ENCODE measurements at places on chromosomes 6 and 20. TPM values are rescaled to one million over a fixed set of nuclear protein-coding genes. Genes with fewer than 3 reads are reported as not detected.

The CPNE5 gene
- 3.0 TPM for total RNA-seq

The APMAP gene
- 45.3 TPM for total RNA-seq

The GJA10 gene
- total RNA-seq = not detected

The EFCAB8 gene
- not detected for total RNA-seq

The TP53TG5 gene
- not detected for total RNA-seq

The TUBB2B gene
- total RNA-seq = 13.7 TPM

All from tibial nerve (tissue), 4 donors.